ENCODE measurements at places on chromosomes 2 and 18. TPM values are rescaled to one million over a fixed set of nuclear protein-coding genes. Genes with fewer than 3 reads are reported as not detected.

The LDLRAD4 gene
- under 0.01 TPM for total RNA-seq

The EPG5 gene
- total RNA-seq = 30.2 TPM

The SCN7A gene
- not detected for total RNA-seq

The ATIC gene
- 19.4 TPM for total RNA-seq

The ZRANB3 gene
- 4.3 TPM for total RNA-seq

The EPB41L3 gene
- total RNA-seq = 89.9 TPM

The HDLBP gene
- total RNA-seq = 973 TPM

The STARD6 gene
- not detected for total RNA-seq

The TXNL4A gene
- total RNA-seq = 41.6 TPM

The NEU2 gene
- not detected for total RNA-seq

The UXS1 gene
- 23.6 TPM for total RNA-seq

The TBC1D8 gene
- total RNA-seq = 3.1 TPM

The NBEAL1 gene
- 40.0 TPM for total RNA-seq

The UGT1A5 gene
- total RNA-seq = 0.22 TPM

The C2orf80 gene
- total RNA-seq = not detected

The FEV gene
- total RNA-seq = not detected

The TUBA3E gene
- total RNA-seq = 0.22 TPM

The KRCC1 gene
- 26.3 TPM for total RNA-seq

The BMP10 gene
- not detected for total RNA-seq

The ATOH8 gene
- total RNA-seq = 0.39 TPM

The ASB18 gene
- total RNA-seq = not detected

All from placental epithelial cell (primary cell).